ENCODE measurements at places on chromosomes 6 and 20.

DNA sequence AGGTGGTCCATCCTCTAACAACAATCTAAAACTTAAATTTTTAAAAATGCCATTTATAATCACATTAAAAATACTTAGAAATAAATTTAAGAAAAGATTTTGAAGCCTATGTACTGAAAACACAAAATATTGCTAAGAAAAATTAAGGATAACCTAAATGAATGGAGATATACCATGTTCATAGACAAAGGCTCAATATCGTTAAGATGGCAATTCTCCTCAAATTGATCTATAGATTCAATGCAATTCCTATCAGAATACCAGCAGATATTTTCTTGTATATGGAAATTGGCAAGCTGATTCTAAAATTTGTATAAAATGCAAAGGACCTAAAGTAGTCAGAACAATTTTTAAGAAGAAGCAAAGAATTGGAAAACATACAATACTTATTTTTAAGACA, 19.7 kb upstream of the UST start:
- DNase-seq = no peak

DNA sequence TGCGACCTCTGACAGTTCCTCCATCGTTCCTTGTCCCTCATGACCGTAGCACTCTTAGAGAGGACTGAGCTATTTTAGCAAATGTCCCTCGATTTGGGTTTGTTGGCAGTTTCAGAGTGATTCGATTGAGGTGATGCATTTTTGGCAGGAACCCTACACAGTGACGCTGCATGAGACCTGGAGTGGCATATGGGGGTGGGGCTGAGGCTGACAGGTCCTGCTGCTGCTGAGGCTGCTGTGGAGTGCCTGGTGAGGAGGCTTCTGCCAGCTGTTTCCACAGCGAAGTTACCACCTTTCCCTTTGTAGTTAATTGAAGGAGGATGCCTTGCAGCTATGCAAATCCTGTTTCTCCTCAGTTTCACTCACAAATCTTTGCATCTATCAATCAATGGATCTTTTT, 19.8 kb downstream of the PXDC1 start:
- no peak for DNase-seq

DNA sequence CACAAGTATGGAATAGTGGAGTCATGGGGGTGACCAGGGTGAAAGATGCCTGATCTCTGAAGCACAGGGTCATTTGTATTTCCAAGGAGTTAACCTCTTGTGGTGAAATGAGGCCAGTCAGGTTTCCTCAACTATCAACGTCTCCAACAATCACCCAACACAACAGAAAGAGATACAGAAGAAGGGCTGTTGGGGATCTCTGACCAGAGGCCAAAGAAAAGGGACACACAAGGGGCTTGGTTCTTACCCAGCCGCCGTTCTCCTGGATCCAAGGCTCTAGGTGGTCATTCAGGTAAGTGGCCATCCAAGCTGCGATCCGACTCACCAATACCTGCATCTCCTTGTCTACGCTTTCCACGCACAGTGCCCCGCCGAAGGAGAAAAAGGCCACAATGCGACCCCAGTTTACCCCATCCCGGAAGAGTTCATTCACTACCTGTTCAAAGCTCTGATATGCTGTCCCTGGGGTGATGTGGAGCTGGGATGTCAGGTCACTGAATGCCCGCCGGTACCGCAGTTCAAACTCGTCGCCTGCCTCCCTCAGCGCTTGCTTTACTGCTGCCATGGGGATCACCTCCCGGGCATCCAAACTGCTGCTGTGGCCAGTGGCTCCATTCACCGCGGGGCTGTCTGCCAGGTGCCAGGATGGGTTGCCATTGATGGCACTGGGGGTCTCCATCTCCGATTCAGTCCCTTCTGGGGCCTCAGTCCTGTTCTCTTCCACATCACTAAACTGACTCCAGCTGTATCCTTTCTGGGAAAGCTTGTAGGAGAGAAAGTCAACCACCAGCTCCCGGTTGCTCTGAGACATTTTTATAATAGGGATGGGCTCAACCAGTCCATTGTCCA, 1.0 kb downstream of the BCL2L1 start:
- no peak for DNase-seq

GRCh38 chr6:118639054-118639964, 12.1 kb downstream of the CEP85L start:
- no peak for DNase-seq

DNA sequence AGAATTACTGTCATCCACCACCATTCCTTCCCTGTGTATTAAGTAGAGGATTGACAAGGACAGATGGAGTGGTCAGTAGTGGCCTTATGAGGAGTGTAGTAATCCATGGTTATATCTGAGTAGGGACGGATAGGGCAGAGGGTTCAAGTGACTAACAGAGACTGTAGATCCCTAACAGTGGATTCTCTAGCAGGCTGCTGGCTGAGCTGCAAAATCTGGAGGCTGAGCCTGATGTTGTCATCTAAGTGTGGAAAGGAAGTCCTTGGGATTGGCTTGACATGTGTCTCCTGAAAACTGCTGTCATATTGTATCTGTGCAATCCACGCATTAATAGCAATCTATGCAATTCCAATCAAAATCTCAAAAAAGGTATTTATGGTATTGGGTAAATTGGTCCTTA, 94.2 kb downstream of the WASF1 start:
- DNase-seq = no peak

- no peak for DNase-seq
These were observed 90.5 kb upstream of the PAX1 start for GRCh38 chr20:21614980-21615379.

DNA sequence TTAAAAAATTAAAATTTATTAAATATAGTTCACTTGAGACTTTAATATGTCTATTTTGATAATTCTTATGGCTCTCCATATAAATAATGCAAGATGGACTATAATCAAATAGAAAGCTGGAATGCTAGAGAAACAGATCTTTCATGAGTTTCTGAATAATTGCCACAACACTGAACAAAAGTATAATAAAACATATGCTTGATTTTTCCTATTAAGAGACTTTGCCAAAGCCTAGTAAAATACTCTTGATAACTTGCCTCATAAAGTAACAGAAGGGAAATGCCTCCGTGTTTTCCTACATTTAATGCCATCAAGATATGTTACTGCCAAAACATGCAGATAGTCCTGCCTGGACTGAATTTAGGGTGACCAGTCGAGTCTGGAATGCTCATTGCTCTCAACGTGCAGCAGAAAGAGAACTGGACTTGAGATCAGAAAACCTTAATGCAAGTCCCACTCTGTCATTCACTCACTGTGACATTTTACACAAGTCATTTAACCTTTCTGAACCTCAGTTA, 153.2 kb downstream of the AIG1 start:
- no peak for DNase-seq

GRCh38 chr20:33866398-33867100, 55.4 kb downstream of the CHMP4B start:
- DNase-seq = no peak

DNA sequence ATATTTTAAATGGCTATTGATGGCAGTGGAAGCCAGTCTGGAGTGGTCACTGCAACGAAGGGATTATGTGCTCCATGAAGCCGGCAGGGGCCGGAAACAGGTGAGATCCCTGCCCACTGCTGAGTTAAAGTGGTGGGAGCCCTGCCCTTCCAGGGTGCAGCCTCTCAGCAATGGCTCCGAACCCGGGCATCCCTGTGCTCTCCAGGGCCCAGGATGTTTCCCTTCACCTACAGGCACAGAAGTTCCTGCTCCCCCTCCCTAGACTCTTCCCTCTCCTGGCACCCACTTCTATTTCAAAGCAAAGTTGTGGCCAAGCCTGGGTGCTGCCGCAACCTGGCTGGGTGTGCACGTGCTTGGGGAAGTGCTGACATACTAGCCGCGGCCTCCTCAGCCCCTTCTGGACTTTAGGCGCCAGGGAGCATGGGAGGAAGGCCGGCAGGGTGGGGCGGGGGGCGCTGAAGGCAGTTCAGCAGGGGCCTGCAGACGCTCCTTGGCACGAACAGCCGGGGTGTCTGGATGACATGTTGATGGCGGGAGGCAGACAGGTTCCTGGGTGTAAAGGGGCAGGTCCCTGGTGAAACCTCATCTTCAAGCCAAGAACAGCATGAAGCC, 452.3 kb downstream of the HTR1B start:
- no peak for DNase-seq

DNA sequence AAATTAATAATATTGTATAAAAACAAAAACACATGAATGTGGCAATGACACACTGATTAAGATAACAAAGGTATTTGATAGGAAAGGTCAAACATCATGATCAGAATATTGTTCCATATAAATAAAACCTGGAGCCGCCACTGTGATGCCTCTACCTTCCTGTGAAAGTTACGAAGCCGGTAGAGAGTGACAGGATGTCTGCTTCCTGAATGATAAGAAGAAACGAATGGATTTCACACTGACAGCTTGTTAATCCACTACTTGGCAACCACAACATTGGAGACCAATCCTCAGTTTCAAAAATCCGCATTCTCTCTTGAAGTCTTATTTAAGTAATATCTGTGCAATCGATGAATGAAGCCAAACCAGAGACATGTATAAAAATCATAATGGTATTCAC, 315.1 kb downstream of the HDGFL1 start:
- no peak for DNase-seq

- no peak for DNase-seq
These were observed 28.2 kb upstream of the KCNB1 start for GRCh38 chr20:49510562-49511122.

- DNase-seq = peak; percentile 22
These were observed 38.0 kb downstream of the C6orf15 start for GRCh38 chr6:31074401-31074800.

DNA sequence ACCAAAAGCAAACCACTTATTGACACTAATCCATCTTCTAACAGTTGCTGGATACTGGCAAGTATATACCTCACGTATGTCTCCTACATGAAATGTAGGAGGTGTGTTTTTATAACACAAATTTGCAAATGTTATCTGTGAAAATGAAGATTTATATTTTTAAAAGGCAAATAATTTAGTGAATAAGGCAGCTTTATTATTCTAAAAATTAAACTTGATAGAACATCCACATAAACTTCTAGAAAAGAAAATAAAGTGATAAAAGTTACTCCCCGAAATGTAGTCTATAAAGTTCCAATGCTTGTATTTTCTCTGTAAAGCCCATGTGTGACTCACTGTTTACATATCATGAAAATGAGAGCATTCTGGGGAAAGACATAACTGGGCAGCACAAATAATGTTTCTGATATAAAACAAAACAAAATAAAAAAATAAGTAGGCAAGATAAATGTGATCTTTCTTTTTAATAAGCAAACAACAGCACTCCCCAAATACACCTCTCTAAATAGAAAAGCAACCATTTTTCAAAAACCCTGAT, 84.4 kb downstream of the MAP7 start:
- no peak for DNase-seq

DNA sequence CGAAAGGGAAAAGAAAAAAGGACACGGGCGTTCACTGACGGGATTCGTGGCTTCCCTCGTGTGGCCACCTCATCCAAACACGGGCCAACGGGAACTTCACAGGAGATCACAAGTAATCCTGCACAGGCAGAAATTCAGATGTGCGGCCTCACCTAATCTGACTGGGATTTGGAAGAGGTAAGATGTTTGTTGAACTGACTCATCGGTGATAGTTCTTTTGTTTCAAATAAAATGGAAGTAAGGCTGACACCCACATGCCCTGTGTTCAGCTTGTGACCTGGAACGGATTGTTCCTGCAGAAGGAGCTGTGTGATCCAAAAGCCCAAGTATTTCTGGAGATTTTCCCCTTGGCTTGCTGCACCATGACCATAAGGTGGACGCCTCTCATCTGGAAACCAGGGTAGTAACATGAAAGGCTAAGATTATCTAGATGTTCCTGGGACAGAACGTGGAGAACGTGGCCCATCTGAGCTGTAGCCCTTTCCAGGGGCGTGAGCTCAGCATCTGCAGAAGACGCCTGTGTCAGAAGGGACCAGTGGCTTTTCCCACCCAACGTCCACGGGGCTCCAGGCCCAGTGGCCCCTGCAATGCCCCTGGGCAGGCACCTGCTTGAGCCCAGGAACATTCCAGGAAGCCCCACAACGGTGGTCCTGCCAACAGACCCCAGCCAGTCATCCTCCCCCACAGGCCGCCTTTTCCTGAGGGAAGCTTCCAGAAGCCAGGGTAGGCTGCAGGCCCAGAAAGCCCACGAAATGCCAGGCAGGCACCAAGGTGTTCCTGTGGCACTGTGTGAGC, 39.7 kb downstream of the DLL1 start:
- DNase-seq = no peak

DNA sequence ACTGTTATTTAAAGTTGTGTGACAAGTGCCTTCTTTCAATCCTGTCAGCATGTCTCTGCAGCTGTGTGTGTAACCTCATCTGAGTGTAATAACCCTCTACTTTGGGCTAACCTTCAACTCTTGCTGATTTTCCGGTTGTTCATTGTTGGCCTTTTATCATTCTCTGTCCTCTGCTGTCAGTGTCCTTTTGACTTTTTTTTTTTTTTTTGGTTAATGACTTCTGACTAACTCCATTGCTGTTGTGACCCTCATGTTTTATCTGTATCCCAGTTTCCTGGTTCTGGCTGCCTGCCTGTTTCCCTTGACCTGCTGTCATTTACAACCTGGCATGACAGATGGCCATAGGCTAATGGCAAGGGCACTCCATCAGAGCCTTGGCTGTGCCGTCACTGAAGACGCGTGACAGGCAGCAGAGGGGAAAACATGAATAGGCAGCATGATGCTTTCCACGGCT, 145.7 kb upstream of the MAN1A1 start:
- no peak for DNase-seq

- DNase-seq = no peak
These were observed at the start of gene EPB41L1 for GRCh38 chr20:36154700-36155628. Gene EPB41L1, plus strand, starts transcription at chr20:36154740. Its CDS starts 19,038 bp downstream, at chr20:36173778.

DNA sequence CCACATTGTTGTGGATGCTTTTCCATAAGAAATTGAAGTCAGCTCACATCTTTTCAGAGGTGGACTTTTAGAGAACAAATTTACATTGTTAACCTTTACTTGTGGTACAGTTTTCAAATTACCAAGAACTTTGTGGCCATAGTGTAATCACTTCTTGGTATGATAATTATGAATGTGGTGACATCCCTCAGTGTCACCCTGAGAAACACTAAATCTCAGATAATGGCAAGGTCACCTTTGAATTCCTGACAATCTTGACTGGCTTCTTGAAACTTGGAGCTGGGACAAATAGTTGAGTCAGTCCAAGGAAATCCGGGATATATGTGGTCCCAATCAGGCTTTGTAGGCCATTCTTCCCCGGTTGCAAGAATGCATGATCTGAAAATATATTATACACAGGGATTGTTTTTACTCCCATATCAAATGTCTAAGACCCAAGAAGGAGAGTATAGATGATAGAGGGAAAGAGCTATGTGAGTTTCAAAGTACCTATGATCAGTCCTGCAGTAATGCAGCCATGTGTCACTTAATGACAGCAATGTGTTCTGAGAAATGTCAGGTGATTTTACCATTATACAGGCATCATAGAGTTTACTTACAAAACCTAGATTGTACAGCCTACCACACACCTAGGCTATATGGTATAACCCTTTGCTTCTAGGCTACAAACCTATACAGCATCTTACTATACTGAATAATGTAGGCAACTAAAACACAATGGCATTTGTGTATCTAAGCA, 120.8 kb upstream of the MTHFD1L start:
- DNase-seq = no peak

Data from mesothelial cell of epicardium (in vitro differentiated cells).